Progenitor cell of endocrine pancreas (in vitro differentiated cells): ENCODE measurements at places on chromosomes 7 and 10. TPM values are rescaled to one million over a fixed set of nuclear protein-coding genes. Genes with fewer than 3 reads are reported as not detected.

- DNase-seq: no peak
These were observed 4.1 kb downstream of the PRXL2A start for GRCh38 chr10:80412486-80412885.

- DNase-seq: no peak
These were observed 125.7 kb upstream of the CDK1 start for GRCh38 chr10:60652628-60653027.

GRCh38 chr10:113139699-113140098 lies 189.7 kb downstream of the TCF7L2 start:
- no peak for DNase-seq

GRCh38 chr10:133024704-133025557 lies 62.8 kb upstream of the ADGRA1 start:
- no peak for DNase-seq

Gene LDB3
- 0.26 and 0.31 TPM in 2 replicates for total RNA-seq

Gene SH2B2
- 11.2 and 11.5 TPM in 2 replicates for total RNA-seq

Gene CARD11
- total RNA-seq: 11.0 and 15.8 TPM in 2 replicates

Gene GATA3
- 2.7 and 4.6 TPM in 2 replicates for total RNA-seq

Gene PDK4
- 21.0 and 29.1 TPM in 2 replicates for total RNA-seq

Gene HACD1
- total RNA-seq: 14.3 and 15.9 TPM in 2 replicates
